ENCODE measurements at places on chromosomes 12 and 14. TPM values are rescaled to one million over a fixed set of nuclear protein-coding genes. Genes with fewer than 3 reads are reported as not detected.

Gene IL31
- not detected for total RNA-seq

Gene SERPINA1
- 0.72 TPM for total RNA-seq

Gene SMARCC2
- total RNA-seq: 27.7 TPM

Gene GALNT6
- total RNA-seq: 3.6 TPM

Gene PLEKHG7
- total RNA-seq: not detected

Gene TMEM121
- total RNA-seq: 7.3 TPM

Gene CIROP
- total RNA-seq: not detected

Gene AMDHD1
- 2.2 TPM for total RNA-seq

Gene SLC24A4
- 0.21 TPM for total RNA-seq

Gene LRTM2
- not detected for total RNA-seq

Gene OTX2
- total RNA-seq: not detected

Gene GALNT8
- total RNA-seq: not detected

Gene ATL1
- 5.9 TPM for total RNA-seq

Gene KLRD1
- not detected for total RNA-seq

Gene RASSF8
- 9.7 TPM for total RNA-seq

Gene GLRX5
- 73.4 TPM for total RNA-seq

Gene TTC6
- 0.33 TPM for total RNA-seq

Gene POTEM
- total RNA-seq: not detected

Gene SERPINA3
- 11.0 TPM for total RNA-seq

Gene GRIN2B
- total RNA-seq: 4.5 TPM

Gene VDR
- total RNA-seq: 3.2 TPM

Gene USP44
- 0.34 TPM for total RNA-seq

Gene AICDA
- 0.31 TPM for total RNA-seq

Gene SLC10A1
- not detected for total RNA-seq

Gene EEA1
- total RNA-seq: 8.7 TPM

Gene IL23A
- total RNA-seq: 0.70 TPM

Gene ALG10B
- 5.8 TPM for total RNA-seq

Measured in A549 treated with ZK216348 at 1 μM for 4 hours (cell line).